ENCODE measurements at places on chromosomes 16 and 17. TPM values are rescaled to one million over a fixed set of nuclear protein-coding genes. Genes with fewer than 3 reads are reported as not detected.

DNA sequence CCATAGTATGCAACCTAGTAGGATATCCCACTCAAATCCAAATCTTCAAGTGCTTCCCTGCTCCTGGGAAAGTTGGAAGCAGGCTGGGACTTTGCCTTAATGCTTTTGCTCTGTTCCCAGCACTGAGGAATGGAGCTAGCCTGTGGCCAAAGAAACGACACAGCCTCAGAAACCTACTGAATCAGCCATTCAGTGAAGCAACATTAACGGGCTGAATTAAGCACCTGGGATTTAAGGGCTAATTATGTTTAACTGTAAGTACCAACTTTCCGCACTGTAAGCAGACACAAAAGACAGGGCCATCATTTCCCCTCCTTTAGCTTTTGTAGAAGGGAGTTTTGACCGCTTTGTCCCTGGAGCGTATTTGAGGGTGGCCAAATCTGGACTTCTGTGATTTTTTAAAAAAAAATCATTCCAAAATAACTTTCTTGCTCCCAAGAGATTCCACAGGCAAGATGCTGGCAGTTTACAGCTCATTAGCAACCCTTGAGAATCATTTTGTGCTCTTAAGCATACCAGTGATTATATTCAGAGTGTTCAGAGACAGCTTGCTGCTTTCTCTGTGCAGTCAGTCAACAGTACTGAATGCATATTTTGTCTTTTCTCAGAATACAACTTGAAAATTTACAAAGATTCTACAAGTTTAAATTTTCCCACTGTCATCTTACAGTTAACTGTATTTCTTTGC is 17.6 kb upstream of the NOL11 start:
- no peak for DNase-seq

- no peak for DNase-seq
Observed at GRCh38 chr17:27533874-27534815, 77.9 kb downstream of the KSR1 start.

DNA sequence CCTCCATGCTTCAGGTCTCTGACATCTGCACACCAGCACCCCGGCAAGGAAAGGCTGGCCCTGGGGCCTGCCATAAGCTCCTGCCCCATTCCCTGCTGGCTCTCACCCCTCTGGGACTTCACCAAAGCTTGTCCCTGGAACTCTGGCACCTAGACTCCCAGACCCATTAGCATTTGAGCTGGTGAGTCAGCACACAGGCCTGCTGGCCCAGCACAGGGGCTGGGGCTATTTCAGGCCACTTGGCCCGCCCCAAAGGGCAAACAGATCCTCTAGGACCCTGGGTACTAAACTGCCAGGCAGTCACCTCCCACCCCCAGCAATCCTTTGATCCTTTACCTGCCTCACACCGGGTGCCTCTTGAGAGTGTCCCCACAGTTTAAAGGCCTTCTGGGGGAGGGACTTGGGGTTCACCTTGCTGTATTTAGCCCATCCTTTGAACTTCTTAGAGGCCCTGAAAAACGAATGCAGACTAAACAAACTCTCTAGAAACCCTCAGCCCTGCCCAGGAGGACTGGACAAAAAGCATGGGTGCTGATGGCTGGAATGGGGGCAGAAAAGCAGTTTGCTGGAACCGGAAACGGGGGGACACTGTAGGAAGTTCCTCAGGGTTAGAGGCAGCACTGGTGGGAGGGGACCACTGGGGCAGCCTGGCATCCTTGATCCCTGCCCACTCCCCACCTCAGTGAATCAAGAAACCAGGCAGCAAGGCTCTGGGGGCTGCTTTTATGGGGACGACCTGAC is 3.2 kb upstream of the SAMD14 start:
- DNase-seq, result no peak

DNA sequence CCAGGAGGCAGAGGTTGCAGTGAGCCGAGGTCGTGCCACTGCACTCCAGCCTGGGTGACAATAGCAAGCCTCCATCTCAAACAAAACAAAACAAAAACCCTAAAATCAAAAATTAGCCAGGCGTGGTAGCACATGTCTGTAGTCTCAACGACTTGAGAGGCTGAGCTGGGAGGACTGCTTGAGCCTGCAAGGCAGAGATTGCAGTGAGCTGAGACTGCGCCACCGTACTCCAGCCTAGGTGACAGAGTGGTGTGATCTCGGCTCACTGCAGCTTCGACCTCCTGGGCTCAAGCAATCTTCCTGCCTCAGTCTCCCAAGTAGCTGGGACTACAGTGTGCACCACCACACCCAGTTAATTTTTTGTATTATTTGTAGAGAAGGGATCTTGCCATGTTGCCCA is 87.6 kb downstream of the MYH11 start:
- DNase-seq, result no peak

- DNase-seq, result no peak
Observed at GRCh38 chr16:66271074-66272060, 95.1 kb upstream of the CDH5 start.

GRCh38 chr17:17356149-17356930 is 53.2 kb downstream of the NT5M start:
- peak; percentile 61 for DNase-seq

- no peak for DNase-seq
Observed at GRCh38 chr17:30554839-30555751, 77.9 kb downstream of the GOSR1 start.

GRCh38 chr17:58680038-58680369 is 11.8 kb downstream of the TEX14 start:
- no peak for DNase-seq

- DNase-seq, result no peak
Observed at GRCh38 chr17:80257716-80258213, 2.9 kb upstream of the RNF213 start.

GRCh38 chr17:57604771-57605674 is 140.1 kb downstream of the CCDC182 start:
- no peak for DNase-seq

- no peak for DNase-seq
Observed at GRCh38 chr16:55437625-55438024, 41.4 kb upstream of the MMP2 start.

DNA sequence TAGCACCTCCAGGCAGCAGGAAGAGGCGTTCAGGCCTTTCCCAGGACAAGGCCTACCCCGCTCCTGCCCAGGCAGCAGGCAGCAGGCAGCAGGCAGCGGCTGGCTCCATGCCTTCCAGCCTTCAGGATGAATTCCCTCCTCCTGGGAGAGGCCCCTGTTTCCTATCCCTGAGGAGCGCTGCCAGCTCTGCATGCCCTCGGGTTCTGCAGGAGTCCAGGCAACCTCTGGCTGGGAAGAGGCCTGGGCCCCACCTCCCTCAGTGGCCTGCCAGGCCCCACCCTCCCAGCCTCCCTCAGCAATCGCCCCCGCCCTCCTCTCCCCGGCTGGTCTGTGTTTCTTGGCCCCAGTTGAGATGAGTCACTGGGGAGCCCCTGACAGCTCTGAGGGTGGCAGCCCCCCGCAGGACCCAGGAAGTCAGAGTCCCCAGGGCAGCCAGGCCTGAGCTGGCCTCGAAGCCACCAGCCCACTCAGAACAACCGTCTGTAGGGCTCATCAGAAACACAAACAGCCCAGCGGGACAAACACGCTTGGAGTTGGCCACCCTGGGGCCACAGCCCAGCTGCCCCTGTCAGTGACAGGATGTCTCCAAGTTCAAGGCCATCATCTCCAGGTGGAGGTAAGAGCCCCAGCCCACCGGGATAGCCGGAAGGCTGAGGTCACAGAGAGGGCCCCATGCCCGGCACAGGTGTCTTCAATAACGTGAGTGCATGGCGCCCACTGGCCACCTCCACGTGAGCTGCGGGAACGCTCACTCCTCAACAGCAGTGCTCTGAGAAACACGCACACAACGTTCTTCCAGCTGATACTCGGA is 39.5 kb upstream of the CIBAR2 start:
- DNase-seq, result no peak

DNA sequence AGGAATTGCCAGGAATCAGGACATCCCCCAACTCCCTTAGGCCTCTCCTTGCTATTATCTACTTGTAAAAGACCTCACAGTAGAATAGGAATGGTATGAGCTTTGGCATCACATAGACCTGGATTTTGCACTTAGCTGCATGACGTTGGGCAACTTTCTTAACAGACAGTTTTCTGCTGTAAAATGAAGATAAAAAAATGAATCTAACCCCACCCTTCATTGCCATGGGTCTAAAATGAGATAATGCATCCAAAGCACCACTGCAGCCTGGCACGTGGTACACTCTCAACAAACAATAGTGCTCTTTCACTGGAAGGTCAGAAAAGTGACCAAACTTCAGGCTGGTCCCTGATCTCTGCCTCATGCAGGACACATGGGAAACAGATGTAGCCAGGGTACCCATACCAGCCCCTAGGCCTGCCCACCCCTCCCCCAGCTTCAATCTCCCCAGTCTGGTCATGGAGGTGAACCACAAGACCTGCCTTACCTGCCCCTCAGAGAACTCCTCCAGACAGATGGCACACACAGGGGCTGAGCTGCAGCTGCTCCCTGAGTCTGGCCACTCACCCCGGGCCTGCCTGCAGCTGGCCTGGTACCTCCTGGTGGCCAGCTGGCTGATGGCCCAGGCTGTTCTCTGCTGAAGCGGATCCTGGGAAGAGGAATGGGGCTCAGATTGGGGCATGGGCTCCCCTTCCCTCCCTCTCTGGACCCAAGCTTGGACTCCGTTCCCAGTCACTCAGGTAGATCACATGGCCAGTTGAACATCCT is 8.5 kb upstream of the SUPT4H1 start:
- no peak for DNase-seq

DNA sequence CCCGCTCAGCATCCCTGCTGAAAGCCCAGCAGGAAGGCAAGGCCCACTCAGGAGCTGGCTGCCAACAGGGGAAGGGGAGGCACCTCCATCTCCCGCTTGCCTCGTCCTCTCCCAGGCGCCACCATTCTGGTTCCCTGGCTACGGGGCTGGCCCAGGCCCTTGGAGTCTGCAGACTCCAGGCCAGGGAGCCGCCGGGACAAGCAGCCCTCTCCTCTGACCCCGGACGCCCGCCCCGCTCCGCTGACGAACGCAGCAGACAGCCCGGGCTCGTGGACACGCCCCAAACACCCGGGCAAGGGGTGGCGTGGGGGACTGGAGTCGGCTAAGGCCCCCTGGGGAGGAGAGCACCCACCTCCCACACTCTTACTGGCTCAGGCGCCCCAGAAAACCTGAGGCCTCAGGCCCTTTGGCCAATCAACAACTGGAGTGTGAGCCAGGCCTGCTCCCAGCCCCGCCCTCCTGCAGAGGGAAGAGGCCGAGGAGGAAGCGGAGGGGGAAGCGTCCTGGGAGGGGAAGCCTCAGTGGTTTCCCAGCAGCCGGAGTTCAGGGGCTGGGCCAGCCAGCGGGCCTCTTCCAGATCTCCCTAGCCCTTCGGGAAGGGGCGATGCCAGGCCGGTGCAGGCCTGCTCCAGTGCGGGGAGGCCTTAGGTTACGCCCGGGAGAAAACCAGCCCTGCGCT is 4.2 kb downstream of the MNT start:
- DNase-seq, result peak; percentile 48

GRCh38 chr17:29209073-29209472 is 28.9 kb upstream of the MYO18A start:
- DNase-seq, result no peak

DNA sequence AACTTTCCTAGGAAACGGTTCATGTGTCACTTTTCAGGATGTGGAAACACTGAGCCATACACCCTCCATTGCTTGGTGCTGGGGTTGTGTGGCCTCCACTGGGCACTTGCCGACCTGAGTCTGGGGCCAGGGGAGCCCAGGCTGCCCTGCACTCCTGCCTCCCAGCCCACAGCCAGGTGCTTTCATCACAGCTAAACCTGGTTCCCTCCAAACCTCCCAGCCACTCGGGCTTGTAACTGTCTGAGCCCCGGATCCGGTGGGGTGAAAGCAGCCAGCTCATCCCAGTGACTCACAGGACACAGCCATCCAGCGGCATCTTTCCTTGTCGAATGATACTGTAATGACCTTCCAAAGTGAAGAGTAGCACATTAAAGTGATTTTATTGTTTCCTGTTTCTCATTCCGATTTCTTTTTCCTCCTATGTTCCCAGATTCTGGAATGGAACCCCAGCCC is 19.8 kb downstream of the CARHSP1 start:
- DNase-seq, result no peak

The TMEM238L gene
- total RNA-seq, result not detected

The RGS9 gene
- total RNA-seq, result 37.2 TPM

The MT1A gene
- total RNA-seq, result not detected

The TPSD1 gene
- 3.2 TPM for total RNA-seq

Data from natural killer cell (primary cell).